ENCODE measurements at places on chromosomes 5 and 9. TPM values are rescaled to one million over a fixed set of nuclear protein-coding genes. Genes with fewer than 3 reads are reported as not detected.

GRCh38 chr5:168076561-168076991 is 214.9 kb upstream of the WWC1 start:
- no peak for DNase-seq

The WNT8A gene
- polyA plus RNA-seq: 0.17 TPM

The MARCOL gene
- polyA plus RNA-seq: not detected

GRCh38 chr5:51644976-51645375 is 261.7 kb downstream of the ISL1 start:
- no peak for DNase-seq

DNA sequence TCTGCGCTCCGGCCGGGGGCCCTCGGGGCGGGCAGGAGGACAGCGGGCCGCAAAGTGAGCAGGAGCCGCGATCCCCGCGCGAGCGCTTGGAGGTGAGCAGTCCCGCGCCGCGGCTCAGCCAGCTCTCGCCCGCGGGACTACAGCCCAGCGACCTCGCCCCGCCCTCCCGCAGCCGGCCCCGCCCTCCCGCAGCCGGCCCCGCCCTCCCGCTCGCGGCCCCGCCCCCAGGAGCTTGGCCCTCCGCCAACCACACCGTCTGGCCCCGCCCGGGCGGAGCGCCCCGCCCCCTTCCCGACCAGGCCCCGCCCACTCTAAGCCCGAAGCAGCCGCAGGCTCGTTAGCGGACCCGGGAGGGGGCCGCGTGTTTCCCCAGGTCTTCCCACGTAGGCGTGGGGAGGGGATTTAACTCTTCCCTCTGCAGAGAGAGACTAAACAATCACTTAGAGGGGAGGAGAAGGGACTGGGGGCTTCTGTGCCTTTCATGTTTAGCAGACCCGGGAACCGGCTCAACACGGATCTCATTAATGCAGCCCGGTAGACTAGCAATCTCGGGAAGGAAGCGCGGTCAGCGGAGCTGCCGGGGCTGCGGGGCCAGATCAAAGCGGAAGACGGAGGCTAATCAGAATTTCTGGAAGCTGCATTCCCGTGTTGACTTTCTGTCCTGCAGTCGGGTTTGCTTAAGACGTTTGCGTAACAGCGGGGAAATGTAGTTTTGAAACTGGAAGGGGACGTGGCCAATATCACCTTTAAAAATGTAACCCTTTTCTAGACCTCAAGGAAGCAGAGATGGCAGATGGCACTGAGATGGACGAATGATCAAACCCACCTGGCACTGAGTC is at the start of gene MYO10:
MYO10 (minus strand) TSS at position 139 of the 839 bp plus-strand sequence. CDS start 480 bp downstream, outside the sequence.
- no peak for DNase-seq

The CHD1 gene
- 51.1 TPM for polyA plus RNA-seq
